NCI-H187 treated with DMSO at 0.1 percent for 48 hours (cell line): ENCODE measurements at places on chromosomes 5 and 9.
A peak's percentile ranks its signal among the peaks of the same experiment; 100 is the strongest.

GRCh38 chr9:92610470-92611420 lies 59.2 kb downstream of the IPPK start:
- DNase-seq: no peak

GRCh38 chr5:15383469-15383868 lies 116.5 kb upstream of the FBXL7 start:
- DNase-seq: no peak

- no peak for DNase-seq
These were observed 198.5 kb upstream of the TARS1 start for GRCh38 chr5:33242277-33242676.

DNA sequence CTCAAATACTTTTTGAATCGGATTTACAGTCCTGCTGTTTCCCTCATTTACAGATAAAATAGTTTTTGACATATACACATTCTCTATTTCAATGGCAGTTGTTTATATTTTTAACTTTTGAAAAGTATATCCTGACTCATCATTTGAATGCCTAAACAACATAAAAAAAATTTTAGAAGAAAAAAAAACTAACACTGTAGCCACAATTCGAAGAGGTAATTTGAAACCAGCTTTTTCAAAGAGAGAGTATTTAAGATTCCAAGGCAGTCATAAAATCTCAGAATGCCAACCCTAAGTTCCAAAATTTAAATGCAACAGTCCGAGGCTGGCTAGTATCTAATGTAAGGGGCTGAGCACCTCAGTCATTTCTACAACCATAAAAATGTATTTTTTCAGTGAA lies 626.8 kb downstream of the DNAH5 start:
- DNase-seq: no peak

DNA sequence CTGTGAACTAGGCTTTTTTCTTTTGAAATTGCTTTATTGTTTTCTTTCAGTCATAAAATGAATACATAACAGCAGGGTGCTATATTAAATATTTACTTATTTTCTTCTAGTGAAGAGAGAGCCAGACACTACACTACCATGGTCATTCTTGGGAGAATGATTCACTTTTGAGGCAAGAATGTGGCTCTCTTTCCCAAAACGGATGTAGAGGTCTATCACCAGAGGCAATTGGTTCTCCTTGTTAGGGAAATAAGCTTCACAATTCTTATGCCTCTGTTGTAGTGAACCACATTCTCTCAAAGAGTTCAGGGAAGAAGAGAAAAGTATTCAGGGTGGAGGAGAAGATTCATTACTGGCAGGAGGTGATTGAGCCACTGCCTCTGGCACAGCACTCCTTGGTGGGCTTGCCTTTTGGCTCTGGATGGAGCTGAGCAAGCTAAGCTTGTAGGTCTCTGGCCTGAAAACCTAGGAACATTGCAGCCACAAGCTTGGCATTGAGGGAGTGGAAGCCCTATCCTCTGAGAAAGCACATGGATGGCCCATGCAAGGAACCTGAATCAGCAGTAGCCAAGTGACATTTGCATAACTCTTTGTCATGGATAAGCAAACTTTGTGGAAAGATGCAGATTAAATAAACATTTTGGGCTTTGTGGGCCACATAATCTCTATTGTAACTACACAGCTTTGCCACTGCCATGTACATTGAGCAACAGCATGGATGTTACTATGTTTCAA lies 179.0 kb upstream of the TNC start:
- no peak for DNase-seq

GRCh38 chr5:991472-992267 lies 16.9 kb upstream of the NKD2 start:
- no peak for DNase-seq

DNA sequence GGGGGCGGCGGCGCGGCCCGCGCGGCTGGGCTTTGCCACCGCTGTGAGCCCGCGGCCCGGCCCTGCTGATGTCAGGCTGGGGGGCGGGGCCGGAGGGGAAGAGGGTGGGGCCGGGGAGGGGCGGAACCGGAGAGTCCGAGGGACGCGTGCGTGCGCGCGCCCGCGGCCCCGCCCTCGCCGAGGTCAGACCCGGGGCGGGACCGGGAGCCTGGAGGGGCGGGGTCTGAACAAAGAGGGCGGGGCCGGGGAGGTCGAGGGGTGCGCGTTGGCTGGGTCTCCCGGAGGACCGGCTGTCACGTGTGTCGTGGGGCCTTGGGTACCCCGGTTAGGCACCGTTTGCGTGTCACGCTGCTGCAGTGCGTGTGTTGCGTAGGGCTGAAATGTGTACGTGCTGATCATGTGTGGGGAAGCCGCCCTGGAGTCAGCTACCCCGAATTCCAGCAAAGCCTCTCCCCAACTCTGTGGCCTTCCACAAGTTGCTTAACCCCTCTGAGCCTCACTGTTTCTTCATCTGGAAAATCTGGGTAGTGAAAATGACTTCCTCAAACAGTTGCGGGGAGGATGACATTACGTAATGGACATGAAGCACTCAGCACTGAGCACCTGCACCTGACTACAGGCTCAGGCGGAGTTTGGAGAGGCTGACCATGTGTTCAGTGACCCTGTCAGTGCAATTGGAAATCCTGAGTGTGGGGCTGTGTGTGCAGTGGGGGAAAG lies at the start of gene RALGDS:
Gene RALGDS, minus strand, starts transcription at position 43 of the 717 bp plus-strand sequence. CDS start 86 bp downstream, outside the sequence.
- peak; percentile 17 for DNase-seq

GRCh38 chr5:87121304-87122150 lies 146.2 kb upstream of the RASA1 start:
- no peak for DNase-seq

- no peak for DNase-seq
These were observed 563.9 kb downstream of the RAB3C start for GRCh38 chr5:59146729-59147128.

- no peak for DNase-seq
These were observed 69.8 kb downstream of the DEPDC1B start for GRCh38 chr5:60630179-60630578.

GRCh38 chr5:79847561-79847960 lies 143.5 kb downstream of the MTX3 start:
- DNase-seq: no peak

- DNase-seq: no peak
These were observed 136.7 kb upstream of the ZNF462 start for GRCh38 chr9:106726070-106726815.

DNA sequence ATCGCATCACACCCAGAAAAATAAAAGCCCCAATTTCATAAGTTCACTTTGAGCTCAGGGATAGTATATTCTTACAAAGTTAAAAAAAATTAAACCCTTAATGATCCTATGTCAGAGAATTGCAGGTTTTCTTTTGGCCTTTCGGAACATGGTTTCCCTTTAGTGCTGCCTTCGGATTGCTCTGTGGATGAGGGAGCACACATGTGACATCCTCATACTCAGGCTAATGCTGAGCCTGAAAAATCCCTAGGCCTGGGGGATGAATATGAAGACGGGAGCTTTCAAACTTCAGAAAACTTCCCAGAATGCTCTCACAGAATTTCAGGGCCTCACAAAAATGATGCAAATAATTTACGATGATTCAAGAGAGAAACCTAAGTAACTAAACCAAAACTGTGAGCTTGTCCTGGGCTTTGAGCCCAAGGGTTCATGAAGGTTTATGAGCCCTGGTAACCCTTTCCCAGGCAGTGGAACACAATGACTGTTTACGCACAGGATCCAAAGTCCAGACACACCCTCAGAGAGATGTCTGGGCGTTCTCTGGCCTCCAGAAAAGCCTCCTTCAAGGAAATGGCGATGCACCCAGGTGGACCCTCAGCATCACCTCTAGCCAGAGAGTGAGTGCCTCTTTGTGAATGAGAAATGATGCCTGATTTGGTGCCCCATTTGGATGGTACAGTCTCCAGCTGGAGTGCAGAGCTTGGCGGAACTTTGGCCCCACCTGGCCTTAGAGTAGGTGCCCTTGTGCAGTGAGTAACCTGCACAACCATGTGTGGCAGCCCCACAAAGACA lies 145.4 kb downstream of the ENTREP1 start:
- no peak for DNase-seq

DNA sequence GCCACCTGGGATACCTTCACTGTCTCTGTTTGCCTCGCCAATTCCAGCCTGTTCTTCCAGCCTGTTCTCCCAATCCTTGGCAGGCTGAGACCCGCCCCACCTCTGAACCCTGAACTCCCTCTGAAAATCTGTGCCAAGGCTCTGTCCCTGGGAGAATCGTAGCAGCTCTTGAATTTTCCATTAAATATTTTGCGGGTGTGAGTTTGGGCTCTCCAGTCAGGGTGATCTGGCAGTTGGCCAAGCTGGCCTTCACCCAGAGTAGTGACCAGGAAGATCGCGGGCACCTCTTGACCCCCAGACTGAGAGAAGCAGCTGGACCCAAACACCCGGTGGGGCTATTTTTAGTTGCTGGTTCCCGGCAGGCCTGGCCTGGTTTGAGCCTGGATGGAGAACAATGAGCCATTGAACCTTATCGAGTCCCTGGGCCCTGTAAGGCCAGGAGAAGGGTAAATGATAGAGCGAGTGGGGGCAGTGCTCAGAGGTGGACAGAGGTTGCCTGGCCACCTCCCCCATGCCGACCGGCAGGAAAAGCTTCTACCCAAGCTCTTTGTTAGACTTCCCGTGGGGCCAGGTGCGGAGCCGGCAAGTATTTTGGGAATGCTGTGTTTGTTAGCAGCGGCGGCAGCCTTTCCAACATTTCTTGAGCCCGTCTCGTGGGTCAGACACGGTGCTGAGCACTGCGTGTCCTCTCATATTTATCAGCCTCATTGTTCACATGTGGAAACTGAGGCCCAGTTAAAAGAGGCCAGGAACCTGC lies 146.2 kb downstream of the RGS3 start:
- DNase-seq: no peak

DNA sequence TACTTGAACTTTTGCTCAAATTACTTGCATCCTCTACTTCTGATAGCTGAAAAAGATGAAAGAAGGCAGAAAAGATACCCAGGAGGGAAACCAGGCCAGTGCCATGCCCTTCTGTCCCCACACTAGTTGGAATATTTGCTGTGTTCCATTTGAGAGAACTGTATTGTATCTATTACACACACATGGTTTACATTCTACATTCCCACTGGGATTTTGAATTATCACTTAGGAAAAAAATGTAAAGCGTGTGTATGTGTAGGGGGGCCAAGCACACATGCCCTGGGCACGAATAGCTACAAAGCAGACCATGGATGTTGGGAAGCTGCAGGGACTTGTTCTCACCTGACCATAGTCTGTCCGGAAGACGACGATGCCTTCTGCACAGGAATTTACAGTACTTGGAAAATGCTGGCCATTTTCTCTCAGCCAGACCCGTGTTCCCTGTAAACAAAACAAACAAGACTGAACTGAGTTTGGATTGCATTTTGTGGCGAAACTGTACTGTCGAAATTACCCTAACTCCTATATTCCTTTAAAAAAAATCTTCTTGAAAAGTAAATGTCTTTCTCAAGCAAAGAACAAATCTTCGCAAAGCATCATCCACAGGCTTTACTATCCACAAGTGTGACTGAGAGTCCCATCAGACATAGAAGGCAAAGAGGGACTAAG lies 58.7 kb downstream of the MYO10 start:
- DNase-seq: no peak

DNA sequence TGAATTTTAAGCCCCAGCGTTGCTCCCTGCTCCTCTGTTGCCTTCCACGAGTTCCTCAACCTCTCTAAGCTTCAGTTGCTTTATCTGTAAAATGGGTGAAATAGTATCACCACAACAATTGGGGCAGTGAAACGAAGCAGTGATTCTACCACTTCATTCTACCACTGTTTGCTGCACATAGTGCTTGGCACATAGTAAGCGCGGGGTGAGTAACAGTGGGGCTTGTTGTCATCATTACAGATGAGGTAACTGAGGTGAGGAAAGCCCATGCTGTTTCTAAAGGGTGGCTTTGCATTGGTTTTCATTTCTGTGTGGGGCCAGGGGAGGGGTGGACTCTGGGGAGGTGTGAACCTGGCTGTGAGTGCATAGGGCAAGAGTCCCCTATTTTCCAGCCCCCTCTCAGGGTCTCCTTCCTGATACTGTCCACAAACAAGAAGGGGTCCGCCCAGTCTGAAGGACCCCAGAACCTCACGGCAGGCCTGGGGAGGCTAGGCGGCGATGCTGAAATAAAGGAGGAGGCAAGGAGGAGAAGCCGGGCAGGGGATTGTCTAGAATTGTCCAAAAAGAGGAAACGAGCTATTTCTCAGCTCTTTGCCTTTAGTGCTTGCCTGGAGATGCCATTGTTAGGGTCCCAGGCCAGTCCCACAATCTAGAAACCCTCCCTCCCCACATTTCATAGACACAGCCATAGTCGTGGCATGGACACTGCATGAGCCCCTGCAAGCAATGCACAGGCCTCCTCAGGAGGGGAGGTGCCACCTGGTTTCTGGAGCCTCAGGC lies 65.6 kb downstream of the IL6ST start:
- no peak for DNase-seq

DNA sequence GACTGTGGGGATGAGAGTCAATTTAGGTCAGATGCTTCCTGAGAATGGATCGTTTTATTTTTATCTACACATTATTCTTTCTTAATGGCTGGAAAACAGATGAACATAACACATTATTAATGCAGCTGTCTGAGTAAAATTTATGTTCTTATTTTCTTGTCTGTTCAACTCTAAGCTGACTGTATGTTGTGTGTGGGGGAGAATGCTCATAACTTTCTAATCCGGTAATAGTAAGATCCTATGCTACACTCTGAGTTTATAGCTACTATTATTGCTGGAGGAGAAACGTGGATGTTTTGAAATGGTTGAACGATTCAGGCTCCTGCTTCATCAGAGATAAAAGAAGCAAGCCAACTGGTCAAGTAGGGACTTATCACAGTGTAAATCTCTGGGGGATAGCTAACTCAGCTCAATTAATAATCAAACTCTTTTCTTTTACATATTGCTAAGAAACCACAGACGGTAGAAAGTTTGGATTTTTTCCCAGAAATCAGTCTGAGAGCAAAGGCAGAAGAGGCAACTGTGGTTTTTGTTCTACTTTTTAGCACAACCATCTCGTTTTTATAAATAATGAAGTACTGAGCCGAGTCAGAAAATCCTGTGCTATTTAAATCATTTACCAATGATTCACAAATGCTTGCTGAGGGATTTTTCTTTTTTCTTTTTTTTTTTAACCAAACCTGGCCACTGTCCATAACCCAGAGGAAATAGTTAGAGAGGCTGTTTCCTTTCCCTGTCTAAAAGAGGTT lies 265.0 kb upstream of the FAM174A start:
- DNase-seq: no peak

GRCh38 chr9:124202447-124202971 lies 55.2 kb upstream of the NEK6 start:
- no peak for DNase-seq

DNA sequence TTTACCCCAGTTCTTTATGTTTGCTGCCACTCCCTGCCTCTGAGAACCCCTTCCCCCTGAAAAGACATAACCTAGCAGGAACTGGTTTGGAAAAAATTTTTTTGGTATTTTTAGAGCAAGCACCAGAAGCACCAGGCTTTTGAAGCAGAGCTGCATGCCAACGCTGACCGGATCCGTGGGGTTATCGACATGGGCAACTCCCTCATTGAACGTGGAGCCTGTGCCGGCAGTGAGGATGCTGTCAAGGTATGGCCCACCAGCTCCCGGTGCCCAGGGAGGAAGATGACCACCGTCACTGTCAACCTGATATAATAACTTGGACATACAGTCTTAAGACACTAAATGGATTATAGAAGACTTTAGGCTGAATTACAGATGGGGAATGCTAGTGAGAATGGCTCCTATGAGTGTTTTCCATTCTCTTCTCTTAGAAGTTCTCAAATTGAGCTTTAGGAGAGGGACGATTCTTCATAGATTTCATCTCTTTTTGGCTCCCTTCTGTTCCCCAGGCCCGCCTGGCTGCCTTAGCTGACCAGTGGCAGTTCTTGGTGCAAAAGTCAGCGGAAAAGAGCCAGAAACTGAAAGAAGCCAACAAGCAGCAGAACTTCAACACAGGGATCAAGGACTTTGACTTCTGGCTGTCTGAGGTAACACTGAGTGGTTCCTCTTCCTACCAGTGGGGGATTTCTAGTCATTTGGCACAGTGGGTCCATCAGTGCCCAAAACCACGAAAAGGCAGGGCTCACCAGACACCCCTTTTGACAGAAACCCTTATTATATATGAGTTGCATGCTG lies 44.9 kb downstream of the DYNC2I2 start:
- DNase-seq: no peak
